Natural killer cell treated with Interleukin-12 subunit alpha and Interleukin-12 subunit beta and Interleukin-15 and Interleukin-18, amount 100 ng/mL, for 72 hours (primary cell): ENCODE measurements at places on chromosomes 16 and 17.
A peak's percentile ranks its signal among the peaks of the same experiment; 100 is the strongest.

DNA sequence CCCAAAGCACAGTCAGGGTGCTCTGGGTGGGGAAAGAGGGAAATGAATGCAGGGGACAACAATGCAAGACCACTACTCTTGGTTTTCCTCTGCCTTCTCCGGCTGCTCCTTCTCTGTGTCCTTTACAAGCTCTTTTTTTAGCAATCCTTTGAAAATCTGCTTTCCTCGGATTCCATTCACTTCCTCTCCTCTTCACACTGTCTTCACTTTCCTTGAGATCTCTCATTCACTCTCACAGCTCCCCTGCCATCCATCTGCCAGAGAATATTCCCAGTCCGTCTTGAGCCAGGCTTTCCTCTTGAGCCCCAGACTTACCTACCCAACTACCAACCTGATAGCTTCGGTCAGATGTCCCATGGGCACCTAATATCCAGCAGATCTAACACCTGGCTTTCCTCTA, 11.0 kb upstream of the SPOP start:
- DNase-seq, result no peak

DNA sequence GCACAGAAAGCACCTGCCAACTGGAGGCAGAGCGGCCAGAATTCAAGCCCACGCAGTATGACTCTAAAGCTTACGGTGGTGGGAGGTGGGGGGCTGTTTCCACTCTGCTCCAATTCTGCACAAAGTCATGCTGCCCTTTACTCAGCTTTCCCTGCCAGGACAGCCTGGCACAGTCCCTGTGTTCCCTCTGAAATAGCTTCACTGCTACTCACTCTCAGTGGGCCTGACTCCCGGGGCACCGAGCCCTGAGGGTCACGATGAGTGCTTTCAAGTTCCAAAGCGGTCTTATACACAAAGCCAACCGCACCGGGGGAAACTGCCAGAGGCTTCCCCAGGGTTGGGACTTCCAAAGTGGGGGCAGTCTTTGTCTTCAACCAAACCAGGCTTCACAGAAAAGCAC, 306.1 kb upstream of the XYLT1 start:
- no peak for DNase-seq

DNA sequence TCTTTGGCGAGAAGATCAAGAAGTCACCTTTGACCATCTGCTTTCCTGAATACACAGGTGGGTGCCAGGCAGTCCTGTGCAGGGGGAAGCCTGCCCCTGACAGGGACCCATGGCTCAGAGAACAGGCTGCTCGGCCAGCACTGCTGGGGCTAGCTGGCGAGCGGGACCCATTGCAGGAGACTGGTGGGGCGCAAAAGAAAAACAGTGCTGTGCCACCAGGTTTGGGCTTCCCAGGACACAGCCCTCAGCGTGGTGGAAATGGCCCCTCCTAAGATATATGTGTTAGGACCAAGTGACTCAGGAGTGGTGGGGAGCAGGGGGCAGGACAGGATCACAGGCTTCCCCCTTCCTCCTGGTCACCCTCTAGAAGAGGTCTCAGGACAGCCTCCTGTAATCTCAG, 73.9 kb downstream of the AMFR start:
- DNase-seq, result peak; percentile 38

- DNase-seq, result peak; percentile 73
Measured at GRCh38 chr17:65027305-65027704, 29.2 kb downstream of the GNA13 start.

DNA sequence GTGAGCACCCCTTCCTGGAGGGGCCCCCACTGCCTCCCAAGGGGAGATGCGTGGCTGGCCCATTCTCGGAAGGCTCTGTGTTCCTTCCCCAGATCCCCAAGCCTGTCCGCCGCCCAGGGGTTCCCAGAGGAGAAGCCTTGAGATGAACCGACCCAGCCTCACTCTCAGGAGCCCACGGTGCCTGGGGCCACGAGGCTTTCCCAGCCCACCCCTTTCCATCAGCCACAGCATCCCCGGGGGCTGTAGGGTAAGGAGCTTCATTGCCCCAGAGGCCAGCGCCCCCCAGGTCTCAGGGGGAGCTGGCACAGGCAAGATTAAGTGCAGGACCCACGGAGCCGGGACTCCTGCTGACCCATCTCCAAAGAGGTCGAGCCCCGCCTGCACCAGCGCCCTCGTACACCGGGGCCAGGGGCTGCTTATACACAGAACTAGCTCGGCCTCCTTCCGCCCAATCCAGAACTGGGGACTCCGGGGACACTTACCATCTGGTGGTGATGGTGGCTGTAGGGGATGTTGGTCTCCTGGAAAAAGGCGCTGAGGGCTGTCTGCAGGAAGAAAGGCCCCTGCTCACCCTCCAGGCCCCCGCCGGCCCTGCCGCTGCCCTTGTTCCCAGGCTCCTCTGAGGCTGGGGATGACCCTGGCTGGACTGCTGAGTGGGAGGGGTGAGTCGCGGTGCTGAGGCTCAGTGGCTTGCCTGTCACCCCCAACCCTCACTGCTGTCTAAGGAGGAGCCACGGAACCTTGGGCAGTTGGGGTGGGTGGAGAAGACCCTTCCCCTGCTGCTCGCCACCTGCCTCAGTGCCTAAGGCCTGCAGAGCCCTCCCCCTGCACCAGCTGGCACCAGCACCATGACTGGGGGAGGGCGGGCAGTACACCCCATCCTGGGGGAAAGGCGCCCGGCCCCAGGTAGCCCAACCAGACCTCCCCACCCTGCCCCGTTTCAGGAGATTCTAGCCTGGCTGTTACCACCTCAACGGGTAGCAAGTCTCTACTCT, 4.4 kb downstream of the UBALD1 start:
- no peak for DNase-seq

DNA sequence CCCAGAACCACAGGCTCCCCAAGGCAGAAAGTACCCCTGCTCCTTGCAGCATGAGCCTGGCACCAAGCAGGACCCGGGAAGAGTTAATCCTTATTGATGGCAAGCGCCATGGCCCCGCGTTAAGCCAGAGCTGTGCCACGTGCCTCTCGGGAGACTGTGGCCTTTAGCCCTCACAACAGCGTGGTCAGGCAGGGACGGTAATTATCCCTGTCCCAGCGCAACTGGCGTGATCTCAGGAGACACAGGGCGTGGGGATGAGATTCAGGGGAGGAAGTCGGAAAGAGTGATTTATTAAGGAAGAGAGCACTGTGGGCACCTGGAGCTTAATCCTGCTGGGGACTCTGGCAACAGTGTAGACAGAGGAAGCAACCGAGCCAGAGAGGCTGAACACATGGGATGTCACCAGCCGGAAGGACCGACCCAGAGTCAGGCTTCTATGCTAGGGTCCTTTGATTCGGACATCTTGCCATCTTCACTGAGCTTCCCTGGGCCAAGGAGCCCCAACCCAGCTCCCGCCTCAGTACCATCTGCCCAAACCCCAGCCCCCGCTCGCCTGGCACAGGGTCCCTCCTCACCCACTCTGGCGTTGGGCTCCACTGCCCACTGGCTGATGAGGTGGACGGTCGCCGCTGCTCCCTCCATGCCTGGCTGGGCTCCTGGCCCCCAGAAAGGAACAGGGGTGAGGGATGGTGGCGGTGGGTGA, 16.9 kb downstream of the OTOP3 start:
- DNase-seq, result no peak

DNA sequence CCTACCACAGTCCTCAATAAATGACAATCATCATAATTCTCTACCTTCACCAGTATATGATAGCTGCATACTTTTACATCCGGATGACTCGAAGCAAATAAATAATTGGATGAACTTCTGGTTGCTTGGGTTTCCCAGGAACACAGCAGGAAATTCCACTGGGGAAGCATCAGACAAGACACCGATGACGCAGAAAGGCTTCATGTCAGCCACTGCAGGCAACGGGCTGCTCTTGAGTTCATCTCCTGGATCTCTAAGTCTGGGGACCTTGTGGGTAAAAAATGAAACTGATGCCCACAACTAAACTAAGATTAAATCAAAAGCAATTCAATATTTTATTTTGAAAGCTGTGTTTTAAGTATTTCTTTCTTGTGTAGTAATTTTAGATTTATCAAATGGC, 472.1 kb upstream of the C16orf82 start:
- DNase-seq, result no peak

GRCh38 chr17:59884861-59885260, 7.9 kb downstream of the TUBD1 start:
- no peak for DNase-seq

- DNase-seq, result no peak
Measured at GRCh38 chr17:6494239-6494941, 50.1 kb downstream of the PIMREG start.

DNA sequence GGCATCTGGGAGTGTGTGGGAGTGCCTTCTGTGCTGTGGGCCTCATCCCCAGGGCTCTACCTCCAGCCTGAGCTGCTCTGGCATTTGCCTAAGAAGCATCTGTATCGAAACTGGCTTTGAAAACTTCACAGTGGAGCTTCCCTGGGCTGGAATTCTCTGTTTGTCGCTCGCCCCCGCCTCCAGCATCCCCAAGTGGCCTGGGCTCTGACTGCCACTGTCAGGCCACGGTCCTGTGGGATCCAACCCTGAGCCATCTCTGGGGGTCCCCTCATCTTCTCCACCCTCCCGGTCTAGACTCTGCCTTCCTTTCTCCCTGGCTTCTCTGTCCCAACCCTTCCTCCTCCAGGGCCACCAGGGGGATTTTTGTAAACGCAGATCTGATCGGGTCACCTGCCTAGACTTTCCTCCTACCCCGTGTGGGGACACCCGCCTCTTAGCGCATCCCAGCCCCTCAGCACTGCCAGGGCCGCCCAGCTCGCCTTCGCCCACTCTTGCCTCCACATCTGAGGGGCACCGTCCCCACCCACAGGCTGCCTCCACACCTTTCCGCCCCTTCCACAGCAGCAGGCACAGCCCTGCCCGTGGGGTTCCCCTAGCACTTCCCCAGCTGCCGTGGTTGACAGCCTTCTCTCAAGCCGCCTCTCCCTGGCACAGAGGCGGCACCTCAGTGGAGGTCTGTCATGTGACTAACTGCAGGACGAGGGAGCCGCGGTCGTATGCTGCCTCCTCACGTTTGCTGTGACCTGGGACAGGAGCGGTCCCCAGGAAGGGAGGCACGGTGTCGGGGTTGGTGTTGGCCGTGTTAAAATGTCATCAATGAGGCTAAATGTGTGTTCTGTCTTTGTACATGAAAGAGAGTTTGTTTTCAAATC, 12.0 kb downstream of the TBC1D24 start:
- DNase-seq, result peak; percentile 89

- no peak for DNase-seq
Measured at GRCh38 chr16:15434079-15434424, 336 bp upstream of the BMERB1 start.

- no peak for DNase-seq
Measured at GRCh38 chr17:55708175-55708974, 14.3 kb downstream of the TMEM100 start.

GRCh38 chr16:3578610-3579551, 1.7 kb upstream of the NLRC3 start:
- peak; percentile 79 for DNase-seq

DNA sequence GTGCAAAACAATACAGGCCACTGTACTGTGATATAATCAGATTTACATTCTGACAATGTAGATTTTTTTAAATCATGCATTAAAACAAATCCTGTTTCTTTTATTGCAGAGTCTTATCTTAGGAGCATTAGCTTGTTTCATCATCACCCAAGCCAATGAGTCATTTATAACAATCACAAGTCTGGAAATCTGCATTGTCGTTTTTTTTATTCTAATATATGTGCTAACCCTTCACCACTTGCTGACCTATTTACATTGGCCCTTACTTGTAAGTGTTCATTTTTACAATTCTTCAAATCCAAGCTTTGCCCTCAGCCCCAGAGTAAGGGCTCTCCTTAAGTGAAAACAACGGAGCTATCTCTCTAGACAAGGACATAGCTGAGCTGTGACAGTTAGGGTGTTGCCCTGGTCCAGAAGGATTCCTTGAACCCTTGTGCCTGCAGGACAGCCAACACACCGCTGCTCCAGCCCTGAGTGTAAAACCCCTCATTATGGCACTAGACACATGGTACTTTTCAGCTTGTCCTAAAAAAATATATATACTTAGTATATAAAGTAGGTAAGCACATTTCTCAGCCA, 3.7 kb downstream of the CMTM1 start:
- DNase-seq, result no peak

- DNase-seq, result no peak
Measured at GRCh38 chr17:40168262-40168832, 8.9 kb upstream of the RAPGEFL1 start.

- no peak for DNase-seq
Measured at GRCh38 chr17:14468858-14469257, 168.0 kb downstream of the HS3ST3B1 start.

DNA sequence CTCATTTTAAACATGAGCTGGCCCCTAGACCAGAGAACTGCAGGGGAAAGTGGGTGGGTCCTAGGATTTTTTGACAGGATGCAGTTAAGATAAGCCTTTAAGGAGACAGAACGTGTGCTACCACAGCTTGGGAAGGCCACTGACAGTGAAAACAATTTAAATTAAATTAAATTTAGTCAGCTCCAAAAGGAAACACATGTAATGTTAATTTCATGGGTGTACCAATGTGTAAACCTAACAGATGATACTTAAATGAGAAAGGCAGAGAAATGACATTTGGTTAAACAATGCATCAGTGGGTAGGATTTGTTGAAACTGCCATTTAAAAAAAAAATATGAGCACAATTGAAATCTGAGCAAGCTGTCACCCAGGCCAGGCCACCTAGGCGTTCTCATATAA, 250.8 kb downstream of the XYLT1 start:
- no peak for DNase-seq

GRCh38 chr16:60107437-60107836, 1373.3 kb upstream of the GOT2 start:
- no peak for DNase-seq

- DNase-seq, result no peak
Measured at GRCh38 chr17:60750640-60751039, 73.0 kb downstream of the BCAS3 start.

GRCh38 chr17:36934692-36935630, 2.3 kb upstream of the LHX1 start:
- no peak for DNase-seq

GRCh38 chr16:82506692-82507670, 119.8 kb upstream of the CDH13 start:
- no peak for DNase-seq

- no peak for DNase-seq
Measured at GRCh38 chr17:37527249-37527851, 37.7 kb downstream of the DUSP14 start.
